ENCODE measurements at places on chromosomes 4 and X. TPM values are rescaled to one million over a fixed set of nuclear protein-coding genes. Genes with fewer than 3 reads are reported as not detected.

The TCEAL7 gene
- total RNA-seq, result not detected

The PPP1R2C gene
- not detected for total RNA-seq

The PNCK gene
- total RNA-seq, result 1.1 TPM

The NHSL2 gene
- total RNA-seq, result 1.6 TPM

The CLNK gene
- not detected for total RNA-seq

The TMPRSS11D gene
- total RNA-seq, result not detected

Measured in activated naive CD8-positive, alpha-beta T cell treated with anti-CD3 and anti-CD28 coated beads, Interleukin-2, amount 10 ng/mL, durations not matched to agents 7 days and 5 days (primary cell).